ENCODE measurements at places on chromosomes 1 and 21.

DNA sequence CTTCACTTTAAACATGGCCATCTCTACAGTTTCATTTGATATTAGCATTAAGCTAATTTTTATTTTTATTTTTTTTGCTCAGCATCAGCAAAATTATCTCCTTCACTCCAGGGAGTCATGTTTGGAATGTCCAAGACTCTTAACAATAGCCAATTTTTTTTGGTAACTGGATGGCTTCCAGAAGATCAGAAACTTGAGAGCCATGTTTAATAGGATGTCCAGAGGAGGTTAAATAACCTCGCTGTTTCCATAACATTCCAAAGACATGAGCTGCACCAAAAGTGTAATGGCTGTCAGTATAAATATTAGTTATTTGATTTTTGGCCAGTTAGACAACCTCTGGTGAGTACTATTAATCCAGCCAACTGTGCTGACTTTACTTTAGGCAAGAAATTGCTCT is 80.7 kb downstream of the DNTTIP2 start:
- DNase-seq: no peak

GRCh38 chr1:46053734-46054133 is 78.7 kb downstream of the PIK3R3 start:
- no peak for DNase-seq

DNA sequence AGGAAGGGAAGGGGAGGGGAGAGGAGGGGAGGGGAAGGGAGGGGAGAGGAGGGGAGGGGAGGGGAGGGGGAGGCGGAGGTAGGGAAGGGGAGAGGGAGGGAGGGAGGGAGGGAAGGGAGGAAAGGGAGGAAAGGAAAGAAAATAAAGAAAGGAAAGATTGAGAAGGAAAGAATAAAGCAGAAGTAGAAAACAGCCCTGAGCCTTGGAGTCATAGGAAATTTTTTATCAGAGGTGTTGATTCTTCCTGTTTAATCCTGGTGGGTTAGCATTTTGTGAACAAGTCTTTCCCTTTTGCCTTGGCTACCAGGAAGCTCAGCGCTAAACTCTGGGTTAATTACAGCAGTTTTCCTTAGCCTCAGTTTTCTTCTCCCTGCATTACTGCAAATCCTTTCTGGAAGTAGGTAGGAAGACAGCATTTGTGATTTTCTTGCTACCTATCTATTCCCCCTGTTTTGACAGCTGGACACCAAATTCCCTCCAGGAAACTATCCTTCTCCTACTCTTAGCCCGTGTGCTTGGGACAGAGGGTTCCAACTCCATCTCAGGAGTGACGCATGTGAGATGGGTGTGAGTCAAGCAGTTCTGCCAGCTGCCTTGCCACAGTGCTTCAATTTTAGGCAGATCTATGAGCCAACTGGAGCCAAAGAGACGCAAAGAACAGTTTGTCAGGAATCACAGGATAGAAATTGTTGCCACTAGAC is 26.9 kb downstream of the TOMM20 start:
- DNase-seq: no peak

DNA sequence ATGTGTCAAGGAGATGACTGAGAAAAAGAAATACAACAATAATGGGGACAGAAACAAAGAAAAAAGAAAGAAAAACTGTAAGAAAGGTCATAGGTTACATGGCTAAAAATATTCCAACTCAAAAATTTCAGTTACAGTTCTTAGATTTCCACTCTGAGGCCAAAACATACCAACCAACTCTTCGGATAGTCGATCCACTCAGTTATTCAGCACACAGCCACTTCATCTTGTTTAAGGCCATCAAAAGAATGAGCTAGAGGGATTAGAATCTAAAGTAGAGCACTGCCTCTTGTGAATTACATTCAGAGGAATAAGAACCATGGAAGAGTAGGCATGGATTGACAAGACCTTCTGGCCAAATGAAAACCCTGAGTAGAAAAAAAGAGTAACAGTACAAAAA is 277.0 kb downstream of the MRPL39 start:
- no peak for DNase-seq

DNA sequence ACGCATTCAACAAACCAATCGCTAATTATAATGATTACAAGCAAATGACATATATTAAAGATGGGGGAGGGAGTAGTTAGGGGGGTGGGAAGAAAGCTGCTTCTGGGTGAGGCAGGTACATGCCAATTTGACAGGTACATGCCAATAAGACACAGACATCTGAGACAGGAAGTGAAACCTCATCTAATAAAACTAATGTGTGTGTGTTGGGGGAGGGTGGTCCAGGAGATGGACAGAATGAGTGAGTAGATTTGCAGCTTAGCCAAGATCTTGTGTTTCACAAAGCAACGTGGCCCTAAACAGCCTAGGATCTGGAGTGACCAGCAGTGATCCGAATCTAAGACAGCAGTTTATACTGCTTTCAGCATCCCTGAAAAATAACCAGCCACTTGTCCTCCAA is 10.8 kb downstream of the CFAP45 start:
- DNase-seq: no peak
